CD4-positive, CD25-positive, alpha-beta regulatory T cell (primary cell): ENCODE measurements at places on chromosomes 13 and 19. TPM values are rescaled to one million over a fixed set of nuclear protein-coding genes. Genes with fewer than 3 reads are reported as not detected.

CHAF1A gene
- total RNA-seq: 28.9 TPM

B3GNT3 gene
- 0.47 TPM for total RNA-seq

NOTCH3 gene
- total RNA-seq: not detected

DNA sequence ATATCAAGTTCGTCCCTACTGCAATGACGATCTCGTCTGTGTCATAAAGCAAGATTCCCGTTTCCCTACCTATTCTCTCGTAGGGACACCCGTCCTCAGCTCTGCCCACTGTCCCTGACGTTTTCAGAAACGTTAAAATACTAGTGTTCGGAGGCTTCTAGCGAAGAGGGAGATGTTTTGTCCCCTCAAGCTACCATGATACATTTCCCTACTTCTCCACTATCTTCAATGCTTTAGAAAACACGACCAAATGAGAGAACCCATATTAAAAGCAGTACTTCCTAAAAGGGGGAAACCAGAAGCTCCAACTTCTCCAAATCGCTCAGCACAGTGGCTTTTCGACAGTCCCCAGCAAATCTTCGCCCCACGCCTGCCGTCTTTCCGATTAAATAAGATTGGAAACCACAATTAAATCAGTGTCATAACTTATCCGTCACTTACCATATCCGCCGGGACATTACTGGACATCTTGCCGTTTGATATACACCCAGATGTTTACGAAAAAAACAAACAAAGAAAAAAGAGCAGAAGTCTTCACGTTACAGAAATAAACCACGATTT is 1.3 kb downstream of the UBL3 start:
- H3K4me1 ChIP-seq: peaks cover 31% of the 10 kb centered on the region
- peak overlapping the region; percentile 99 for H3K4me3 ChIP-seq
- H3K36me3 ChIP-seq: no peaks in the 10 kb centered on the region
- peak overlapping the region; percentile 95 for H3K27ac ChIP-seq
- H3K27me3 ChIP-seq: no peaks in the 10 kb centered on the region

DNA sequence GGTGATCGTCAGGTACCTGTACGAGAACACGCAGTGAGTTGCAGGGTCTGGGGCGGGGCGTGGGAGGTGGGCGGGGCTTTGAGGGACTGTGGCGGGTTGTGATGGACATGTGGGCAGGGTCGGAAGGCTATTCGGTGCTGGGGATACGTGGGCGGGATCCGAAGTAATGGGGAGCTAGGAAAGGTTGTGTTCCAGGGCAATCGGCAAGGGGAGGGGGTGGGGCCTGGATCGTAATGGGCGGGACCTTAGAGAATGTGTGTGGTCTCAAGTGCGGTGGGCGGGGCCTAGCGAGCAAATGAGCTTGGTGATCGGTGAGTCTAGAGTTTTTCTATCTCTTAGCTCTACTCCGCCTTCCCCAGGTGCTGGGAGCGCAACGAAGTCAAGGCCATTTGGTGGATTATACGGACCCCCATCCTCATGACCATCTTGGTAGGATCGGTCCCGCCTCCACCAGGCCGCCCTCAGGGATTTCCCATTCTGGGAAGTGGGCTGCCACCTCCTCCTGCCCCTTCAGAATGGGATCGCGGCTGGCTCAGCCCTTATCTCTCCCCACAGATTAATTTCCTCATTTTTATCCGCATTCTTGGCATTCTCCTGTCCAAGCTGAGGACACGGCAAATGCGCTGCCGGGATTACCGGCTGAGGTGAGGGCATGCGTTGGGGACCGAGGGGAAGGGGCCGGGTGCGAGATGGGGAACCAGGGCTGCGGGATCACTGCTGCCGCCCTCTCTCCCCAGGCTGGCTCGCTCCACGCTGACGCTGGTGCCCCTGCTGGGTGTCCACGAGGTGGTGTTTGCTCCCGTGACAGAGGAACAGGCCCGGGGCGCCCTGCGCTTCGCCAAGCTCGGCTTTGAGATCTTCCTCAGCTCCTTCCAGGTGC is 9.6 kb downstream of the GIPR start:
- H3K27ac ChIP-seq: peak overlapping the region; percentile 41
- H3K4me1 ChIP-seq: peaks cover 29% of the 10 kb centered on the region
- peak; percentile 94 for DNase-seq
- H3K36me3 ChIP-seq: no peaks in the 10 kb centered on the region
- no peak overlapping the region for H3K4me3 ChIP-seq
- H3K27me3 ChIP-seq: no peaks in the 10 kb centered on the region

DNA sequence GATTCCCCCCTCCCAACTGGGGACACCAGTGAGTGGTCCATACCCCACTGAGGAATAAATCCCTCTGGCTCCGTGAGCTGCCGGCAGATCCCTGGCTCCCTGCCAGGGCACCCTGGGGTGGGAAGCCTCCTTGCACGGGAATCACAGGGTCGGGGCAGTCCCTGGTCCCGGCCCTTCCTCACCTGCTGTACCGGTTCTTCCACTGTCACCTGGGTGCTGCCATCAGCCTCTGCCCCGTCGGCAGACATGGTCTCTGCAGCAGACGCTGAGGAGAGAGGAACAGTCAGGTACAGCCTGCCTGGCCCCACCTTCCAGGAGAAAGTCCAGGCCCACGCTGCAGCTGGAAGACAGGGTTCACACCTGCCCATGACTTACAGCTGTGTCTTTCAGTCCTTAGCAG is 6.3 kb downstream of the PLIN3 start:
- peaks cover 7% of the 10 kb centered on the region for H3K36me3 ChIP-seq
- H3K4me3 ChIP-seq: no peak overlapping the region
- H3K27me3 ChIP-seq: no peaks in the 10 kb centered on the region
- no peak for DNase-seq

- H3K27me3 ChIP-seq: peaks cover 6% of the 10 kb centered on the region
- H3K36me3 ChIP-seq: peaks cover 25% of the 10 kb centered on the region
- H3K27ac ChIP-seq: peak within 1 kb of the TSS; percentile 83
- peak within 1 kb of the TSS; percentile 89 for H3K4me3 ChIP-seq
- peak; percentile 68 for DNase-seq
Measured at GRCh38 chr19:34676697-34677385, at the start of gene SCGB2B2. Gene SCGB2B2 (minus strand): TSS chr19:34677159. CDS start chr19:34594563, 82,596 bp downstream.
